ENCODE measurements at places on chromosomes 3 and 15.
A peak's percentile ranks its signal among the peaks of the same experiment; 100 is the strongest.

- no peak for DNase-seq
Measured at GRCh38 chr3:127448161-127448561, 142.4 kb downstream of the TPRA1 start.

DNA sequence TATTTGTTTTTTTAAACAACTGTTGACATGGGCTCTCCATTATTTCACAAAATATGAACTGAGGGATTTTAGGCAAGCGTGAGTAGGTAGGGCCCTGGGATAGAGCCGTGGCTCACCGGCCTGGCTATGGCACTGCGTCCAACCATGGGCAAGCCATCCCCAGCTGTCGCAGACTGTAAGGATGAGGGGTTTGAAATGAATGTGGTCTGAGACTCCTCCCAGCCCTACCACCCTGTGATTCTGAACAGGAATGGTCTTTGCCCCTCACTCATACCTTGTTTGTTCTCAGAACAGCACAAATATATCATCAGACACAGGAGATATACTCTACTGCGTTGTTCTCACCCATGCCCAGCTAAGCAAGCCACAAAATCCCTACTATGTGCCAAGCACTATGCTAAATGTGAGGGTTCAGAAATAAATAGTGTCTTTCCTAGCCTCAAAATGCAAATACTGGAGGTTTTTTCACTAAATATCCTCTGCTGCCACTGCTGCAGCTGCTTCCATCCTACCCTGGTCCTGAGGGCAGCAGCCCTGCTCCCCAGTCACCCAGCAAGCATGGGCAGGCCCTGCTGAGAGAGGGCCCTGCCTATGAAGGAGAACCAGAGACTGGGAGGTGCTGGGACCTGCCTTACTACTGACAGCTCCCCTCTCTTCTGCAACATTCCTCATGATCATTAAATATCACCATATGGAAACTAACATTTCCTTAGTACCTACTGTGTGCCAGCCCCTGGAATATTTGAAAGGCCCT, 102.8 kb downstream of the XXYLT1 start:
- DNase-seq, result no peak

GRCh38 chr3:159200176-159200575, 398.3 kb downstream of the MFSD1 start:
- no peak for DNase-seq

DNA sequence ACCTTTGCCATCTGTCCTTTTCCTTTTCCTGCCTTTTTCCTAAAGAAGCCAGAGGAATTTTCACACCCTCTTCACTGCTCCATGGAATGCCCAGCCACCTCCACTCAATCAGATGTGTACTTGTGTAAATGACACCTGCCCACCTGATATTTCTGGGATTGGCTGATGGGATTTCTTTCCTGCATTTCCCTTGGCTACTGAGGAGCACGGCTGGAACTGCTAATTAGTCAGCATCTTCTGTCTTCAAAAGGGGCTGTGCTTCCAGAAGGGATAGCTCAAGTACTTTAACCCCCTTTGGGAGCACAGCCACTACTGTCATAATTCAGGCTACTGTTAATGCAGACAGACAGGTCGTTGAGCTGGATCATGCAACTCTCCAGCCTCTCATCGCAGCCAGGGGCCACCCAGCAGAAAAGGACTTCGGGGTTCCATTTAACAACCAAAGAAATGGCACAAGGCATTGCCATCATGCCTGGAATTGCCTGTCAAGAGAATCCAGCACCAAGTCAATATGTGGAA, 38.6 kb downstream of the MGLL start:
- no peak for DNase-seq

DNA sequence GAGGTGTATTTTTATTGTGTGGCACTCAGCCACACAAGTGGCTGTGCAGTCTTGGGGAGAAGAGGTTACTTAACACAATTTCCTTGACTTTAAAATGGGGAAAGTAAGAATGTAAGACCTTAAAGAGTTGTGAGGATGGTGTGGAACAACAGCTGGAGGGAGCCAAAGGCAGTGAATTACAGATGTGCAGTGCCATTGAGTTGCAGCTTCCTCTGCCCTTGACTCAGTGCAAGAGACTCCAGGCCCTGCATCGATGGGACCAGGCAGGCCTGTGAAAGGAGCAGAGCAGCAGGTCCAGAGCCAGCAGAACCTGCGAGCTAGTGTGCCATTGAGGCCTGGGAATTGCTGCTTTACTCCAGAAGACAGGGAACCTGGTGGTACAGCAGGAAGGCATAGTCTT, 27.2 kb downstream of the EEFSEC start:
- DNase-seq, result no peak

DNA sequence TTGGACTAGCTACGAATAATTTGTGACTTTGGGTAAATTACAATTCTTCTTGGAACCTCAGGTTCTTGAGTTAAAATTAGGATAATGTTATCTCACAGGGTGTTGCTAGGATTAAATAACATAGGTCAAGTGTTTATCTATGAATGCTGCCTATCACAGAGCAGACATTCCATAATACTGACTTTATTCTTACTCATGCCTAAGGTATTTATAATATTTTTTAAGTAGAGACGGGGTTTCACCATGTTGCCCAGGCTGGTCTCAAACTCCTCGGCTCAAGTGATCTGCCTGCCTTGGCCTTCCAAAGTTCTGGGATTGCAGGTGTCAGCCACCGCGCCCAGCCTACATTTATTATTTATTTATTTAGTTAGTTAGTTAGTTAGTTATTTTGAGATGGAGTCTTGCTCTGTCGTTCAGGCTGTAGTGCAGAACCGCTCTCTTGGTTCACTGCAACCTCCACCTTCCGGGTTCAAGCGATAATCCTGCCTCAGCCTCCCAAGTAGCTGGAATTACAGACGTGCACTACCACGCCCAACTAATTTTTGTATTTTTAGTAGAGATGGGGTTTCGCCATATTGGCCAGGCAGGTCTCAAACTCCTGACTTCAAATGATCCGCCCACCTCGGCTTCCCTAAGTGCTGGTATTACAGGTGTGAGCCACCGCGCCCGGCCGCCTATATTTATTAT, 741 bp upstream of the ZNF106 start:
- no peak for DNase-seq

- DNase-seq, result no peak
Measured at GRCh38 chr3:37953707-37954394, 36.7 kb upstream of the VILL start.

DNA sequence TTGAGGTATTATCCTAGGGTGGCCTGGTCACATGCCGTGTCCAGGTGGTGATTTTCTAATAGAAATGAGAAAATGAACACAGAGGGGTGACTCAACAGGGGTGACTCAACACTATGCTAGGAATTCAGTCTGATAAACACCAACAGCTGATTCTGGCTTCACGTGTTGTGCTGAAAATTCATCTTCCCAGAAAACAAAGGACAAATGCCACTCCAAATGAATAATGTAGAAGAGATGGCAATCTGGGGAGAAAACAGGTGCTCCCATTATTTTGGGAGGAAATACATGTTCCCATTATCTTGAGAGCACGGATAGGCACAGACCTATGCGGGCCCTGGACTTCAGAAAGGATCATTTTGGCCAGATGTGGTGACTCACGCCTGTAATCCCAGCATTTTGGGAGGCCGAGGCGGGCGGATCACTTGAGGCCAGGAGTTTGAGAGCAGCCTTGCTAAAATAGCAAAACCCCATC, 101.2 kb upstream of the MEX3B start:
- DNase-seq, result no peak

DNA sequence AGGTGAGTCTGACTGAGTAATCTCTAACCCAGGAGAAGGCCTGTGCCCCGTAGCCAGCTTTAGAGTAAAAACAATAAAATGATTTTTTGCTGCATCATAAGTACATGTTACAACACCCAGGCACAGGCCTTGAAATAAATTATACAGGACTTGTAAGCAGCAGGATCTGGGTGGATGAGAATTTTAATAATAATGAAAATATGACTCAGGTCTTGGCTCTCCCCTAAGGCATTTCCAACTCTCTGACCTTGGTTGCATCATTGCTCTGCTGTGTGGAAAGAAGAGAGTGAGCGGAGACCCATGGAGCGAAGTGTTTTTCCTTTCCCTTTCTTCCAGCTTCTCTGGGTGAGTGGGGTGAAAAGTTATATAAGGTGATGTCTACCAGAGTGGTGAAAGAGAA, 44.6 kb downstream of the EOMES start:
- no peak for DNase-seq

- DNase-seq, result no peak
Measured at GRCh38 chr3:38542401-38543298, 46.5 kb downstream of the EXOG start.

DNA sequence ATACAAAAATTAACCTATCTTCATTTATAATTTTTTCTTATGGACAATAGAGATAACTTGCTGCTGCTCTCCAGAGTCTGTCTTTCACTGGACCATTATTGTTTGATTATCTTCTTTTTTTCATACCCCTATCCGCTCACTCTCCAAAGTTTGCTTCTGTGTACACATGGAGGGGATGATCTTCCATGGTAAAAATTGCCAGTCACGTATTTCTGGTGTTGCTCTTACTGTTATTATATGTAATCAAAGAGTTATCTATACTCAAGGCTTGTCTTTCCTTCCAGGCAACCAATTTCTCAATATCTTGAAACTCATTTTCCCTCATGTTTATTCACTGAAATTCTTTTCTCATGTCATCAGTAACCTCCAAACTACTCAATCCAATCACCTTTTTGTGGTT, 817.8 kb upstream of the NECTIN3 start:
- no peak for DNase-seq

DNA sequence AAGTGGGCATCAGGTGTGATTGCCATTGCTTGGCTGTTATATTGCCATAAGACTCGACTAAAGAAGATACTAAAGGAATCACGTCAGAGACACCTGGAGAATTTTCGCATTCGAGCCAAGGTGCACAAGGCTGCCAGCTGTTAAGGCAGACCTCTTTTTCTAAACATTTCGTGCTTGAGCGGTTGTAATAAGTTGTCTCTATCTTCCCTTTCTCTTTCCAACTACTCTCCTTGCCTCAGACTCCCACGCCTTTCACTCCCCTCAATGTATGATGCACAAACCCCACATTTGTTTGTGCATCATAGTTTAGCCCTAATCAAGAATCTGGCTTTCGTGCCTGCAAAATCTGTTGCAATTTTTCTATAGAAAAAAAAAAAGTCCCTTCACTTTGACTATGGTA, 118.0 kb downstream of the IQCH start:
- no peak for DNase-seq

DNA sequence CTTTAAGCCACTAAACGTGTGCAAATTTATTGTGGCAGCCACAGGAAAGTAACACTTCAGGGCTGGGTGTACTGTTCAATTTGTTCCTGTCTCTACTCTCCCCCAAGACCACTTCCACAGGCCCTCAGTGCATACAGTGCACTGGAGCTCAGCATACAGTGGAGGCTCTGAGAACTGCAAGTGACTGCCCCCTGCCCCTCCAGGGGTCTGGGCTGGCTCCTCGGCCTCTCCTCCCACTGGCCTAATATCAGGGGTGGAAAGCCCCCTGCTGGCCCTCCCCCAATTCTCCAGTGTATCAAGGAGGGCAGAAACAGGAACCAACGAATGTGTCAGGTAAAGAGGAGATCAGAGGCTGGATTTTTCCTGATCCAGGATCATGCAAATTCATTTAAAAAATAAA, 19.9 kb upstream of the HEG1 start:
- DNase-seq, result no peak

- no peak for DNase-seq
Measured at GRCh38 chr3:126460381-126460780, 15.3 kb downstream of the ZXDC start.

- DNase-seq, result no peak
Measured at GRCh38 chr3:108334701-108335100, 38.4 kb downstream of the HHLA2 start.

GRCh38 chr15:92886042-92886537, 14.0 kb upstream of the CHD2 start:
- DNase-seq, result no peak

DNA sequence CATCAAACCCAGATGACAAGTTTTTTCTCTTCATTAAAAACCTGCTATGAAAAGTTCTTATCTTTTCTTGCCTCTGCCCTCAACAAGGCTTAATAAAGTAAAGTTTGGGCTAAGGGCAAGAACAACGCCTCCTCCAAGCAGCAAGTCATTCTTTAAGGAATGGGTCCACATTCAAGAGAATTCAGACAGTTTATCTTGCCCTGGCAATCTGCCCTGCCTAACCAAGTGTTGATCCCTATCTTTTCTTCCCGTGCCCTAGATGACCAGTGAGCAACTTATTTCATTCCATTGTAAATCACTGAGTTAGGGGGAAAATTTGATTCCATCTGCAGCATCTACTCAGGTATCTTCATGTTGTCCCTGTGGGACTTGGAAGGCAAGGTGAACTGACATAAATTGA, 370.3 kb upstream of the DPPA4 start:
- no peak for DNase-seq

- no peak for DNase-seq
Measured at GRCh38 chr3:183443395-183444385, 15.3 kb upstream of the MCF2L2 start.

DNA sequence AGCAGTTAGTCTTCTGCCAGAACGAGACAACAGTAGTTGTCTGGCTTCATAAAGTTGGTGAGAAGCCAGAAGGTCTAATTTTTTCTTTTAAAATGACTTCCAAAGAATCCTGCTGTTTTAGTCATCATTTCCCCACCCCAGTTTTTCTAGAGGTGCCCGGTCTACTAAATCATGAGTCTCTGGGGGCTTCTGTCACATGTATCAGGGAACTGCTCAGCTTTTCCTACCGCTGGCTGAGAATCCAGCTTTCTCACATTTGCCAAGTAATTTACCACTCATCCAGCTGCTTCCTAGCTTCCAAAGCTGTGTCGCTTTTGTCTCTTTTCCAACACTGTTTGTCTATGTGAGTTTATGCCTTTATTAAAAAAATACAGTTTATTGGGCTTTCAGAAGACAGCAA, 183.3 kb downstream of the NSUN3 start:
- DNase-seq, result no peak

DNA sequence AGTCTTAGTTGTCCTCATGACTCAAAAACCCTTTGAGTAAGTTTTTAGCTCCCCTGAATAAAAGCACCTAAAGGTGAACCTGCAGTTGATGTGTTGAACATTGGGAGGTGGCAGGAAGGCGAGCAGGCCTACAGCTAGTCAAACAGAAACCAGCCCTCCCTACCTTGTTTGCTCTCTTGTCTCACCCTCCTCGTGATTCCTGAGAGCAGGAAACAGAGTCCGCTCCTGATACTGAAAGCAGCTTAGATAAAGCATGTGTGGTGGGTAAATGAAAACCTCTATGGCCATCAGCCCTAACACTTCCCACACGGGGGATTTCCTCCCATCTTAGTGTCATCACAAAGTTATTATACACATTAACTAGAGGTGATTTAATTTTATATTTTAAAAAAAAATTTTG, 21.8 kb upstream of the CLDN18 start:
- no peak for DNase-seq

- peak; percentile 62 for DNase-seq
Measured at GRCh38 chr3:42247576-42248027, 18.4 kb downstream of the CCK start.

GRCh38 chr3:133117342-133117741, 79.2 kb downstream of the TMEM108 start:
- DNase-seq, result no peak

DNA sequence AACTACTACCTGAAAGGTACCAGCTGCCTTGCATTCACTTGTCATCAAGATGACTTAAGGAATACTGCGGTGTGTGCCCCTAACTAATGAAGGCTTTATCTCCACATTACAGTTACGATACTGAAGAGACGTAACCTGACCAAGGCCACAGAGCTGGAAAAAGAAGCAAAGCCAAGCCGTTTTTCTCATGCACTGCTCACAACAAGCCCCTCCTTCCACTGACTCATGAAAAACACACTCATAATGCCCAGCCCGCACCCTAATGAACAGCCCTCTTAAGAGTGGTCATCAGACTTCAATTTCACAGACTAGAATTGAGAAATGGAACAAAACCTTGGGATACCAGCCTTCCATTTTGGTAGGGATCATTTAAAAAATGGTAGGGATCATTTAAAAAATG, 11.6 kb downstream of the PSMD6 start:
- DNase-seq, result no peak

GRCh38 chr3:11631820-11632219, 11.9 kb downstream of the VGLL4 start:
- DNase-seq, result no peak

Measured in activated naive CD4-positive, alpha-beta T cell treated with anti-CD3 and anti-CD28 coated beads, Interleukin-2, amount 50 U/mL, for 16 hours (primary cell).